COR-L47 (cell line): ENCODE measurements at places on chromosomes 1 and 21.

- peak; percentile 2 for DNase-seq
Measured at GRCh38 chr1:165598676-165599059, 32.4 kb upstream of the MGST3 start.

DNA sequence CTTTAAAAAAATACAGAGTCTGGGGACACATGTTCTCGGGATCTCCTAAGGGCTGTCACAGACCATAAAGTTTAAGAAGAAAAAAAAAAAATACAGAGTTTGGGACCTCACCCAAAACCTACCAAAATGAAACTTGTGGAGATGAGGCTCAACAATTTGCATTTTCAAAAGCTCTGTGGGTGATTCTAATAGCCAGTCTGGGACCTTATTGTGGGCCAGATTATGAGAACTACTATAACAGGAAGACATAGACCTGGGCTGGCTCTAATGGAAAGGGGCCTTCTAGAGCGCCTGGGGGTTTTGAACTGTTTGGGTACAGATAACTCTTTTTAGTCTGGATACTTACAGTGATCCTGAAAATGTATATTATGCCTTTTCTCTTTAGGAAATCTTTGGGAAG lies 69.1 kb downstream of the LAMC1 start:
- no peak for DNase-seq

- peak; percentile 98 for DNase-seq
Measured at GRCh38 chr21:42973991-42974831, at the start of gene PKNOX1. PKNOX1 (plus strand) TSS chr21:42974562; CDS start chr21:43004382, 29,820 bp downstream.

- no peak for DNase-seq
Measured at GRCh38 chr21:45787371-45787770, 143.8 kb downstream of the PCBP3 start.

DNA sequence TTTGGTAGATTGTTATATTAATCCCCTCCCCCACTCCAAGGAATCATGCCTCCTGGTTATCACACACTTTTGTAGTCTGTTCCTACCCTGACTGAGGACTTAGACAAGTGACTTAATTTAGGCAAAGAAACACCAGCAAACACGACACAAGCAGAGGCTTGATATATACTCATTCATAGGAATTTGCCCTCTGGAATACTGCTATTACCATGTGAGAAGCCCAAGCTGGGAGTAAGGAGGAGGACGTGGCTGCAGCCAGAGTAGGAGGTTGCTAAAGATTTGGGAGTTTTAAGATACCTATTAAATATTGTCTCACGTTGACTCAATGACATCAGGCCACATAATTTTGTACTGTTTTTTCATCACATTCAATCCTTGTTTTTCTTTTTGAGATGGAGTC lies 100.2 kb downstream of the LRRC53 start:
- no peak for DNase-seq

DNA sequence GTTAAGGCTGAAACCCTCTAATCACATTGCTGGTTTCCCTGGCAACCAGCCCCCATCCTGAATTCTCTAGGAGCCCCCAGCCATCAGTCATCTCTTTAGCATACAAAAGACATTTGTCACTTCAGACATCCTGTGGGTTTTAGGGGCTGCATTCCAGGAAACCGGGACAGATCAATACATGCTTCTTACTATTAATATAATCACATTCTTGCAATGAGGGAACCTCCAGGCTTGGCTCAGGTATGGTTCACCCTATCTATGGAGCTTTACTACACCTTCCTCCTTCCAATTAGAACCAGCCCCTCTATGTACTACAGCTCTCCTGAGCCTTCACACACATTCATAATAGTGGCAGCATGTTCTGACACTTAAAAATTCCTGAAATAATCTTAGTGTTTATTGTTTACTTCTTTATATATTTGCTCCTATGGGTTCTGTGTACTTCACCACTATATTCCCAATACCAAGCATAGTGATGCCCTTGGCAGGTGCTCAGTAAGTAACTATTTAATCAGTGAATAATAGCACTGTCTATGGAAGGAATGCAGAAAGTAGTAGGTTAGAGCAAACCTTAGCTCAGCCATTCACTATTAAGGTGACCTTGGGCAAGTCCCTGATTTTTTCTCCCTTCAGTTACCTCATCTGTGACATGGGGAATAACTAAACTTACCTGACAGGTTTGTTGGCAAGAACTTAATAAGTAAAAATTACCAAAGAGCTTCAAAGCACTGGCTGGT lies 59.6 kb downstream of the ZNF678 start:
- DNase-seq = no peak

DNA sequence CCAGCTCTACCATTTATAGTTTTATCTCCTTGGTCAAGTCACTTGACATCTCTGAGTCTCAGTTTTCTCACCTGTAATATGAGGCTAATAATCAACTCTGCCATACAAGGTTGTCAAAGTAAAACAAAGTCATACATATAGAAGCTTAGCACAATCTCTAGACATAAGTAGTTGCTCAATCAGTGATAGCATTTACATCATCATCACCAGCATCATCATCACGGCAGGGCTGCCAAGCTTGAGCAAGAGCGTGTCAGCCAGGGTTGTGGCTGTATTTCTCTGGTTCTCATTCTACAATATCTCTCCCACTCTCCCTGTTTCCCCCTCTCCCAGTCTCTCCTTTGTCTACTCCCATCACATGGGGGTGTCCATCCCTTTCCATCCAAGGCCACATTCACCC lies 41.7 kb upstream of the COA6 start:
- no peak for DNase-seq

GRCh38 chr1:217506878-217507277 lies 124.0 kb downstream of the GPATCH2 start:
- peak; percentile 14 for DNase-seq

DNA sequence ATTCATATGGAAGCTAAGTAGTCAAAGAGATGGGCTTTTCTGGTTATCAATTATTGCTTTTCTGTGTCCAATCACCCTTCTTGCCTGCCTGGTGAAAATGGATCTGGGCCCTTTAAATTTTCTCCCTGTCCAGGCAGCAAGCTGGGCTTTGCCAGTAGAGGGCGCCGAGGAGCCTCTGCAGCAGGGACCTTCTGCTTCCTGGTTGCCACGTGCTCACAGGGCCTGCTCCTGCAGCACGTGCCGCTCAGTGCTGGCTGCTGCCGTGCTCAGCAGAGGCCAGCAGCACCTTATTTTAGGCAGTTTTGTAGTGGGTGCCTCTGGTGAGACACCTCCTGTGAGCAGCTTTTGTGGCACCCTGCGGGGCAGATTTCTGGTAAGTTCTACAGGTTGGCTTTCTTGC lies 4.0 kb downstream of the ACTL8 start:
- no peak for DNase-seq

DNA sequence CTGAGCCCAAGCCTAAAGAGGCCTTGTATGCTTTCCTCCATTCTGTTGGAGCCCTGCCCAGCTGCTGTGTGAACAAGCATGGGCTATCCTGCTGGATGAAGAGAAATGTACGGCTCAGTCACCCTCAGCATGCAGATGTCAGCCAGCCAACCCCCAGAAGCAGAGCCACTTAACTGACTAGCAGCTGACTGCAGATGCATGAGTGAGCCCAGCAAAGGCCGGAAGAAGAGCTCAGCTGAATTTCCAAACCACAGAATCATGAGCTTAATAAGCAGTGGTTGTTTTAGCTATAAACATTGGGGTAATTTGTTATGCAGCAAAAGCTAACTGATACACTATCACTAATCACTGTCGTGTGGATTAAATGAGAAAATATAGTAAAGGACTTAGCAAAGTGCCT lies 39.0 kb downstream of the FOXO6 start:
- no peak for DNase-seq

GRCh38 chr1:211589782-211590721 lies 11.1 kb upstream of the SLC30A1 start:
- DNase-seq = no peak

GRCh38 chr1:6126521-6127067 lies 53.5 kb downstream of the CHD5 start:
- DNase-seq = no peak

- DNase-seq = peak; percentile 13
Measured at GRCh38 chr1:51421964-51422363, 91.6 kb upstream of the TTC39A start.

DNA sequence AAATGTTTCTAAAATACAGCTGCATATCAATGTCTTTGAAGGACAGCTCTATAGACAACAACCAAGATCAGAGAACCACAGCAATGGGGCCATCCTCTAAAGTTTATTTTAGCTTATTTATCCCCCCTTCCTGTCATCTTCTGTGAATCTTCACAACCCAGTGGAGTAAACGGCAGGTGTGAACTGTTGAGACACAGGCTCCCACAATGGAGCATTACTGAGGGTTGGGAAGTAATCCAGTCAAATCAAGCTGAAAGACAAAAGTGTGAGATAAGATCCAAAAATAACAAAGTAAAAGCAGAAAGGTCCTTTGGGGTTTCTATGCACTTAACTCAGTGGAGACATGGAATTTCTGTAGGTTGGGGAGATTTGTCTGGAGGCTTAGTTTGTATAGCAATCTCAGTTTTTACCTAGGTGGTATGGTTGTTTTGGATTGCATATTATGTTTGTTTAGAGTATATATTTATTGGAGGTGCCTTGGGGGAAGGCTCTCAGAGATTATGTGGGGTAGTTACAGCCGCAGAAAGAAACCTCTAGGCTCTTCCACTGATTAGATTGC lies 286.9 kb upstream of the ADGRL2 start:
- no peak for DNase-seq

- no peak for DNase-seq
Measured at GRCh38 chr1:153849487-153850185, 73.1 kb downstream of the GATAD2B start.

- no peak for DNase-seq
Measured at GRCh38 chr1:151326619-151327222, 495 bp downstream of the PI4KB start.

GRCh38 chr1:210582205-210582970 lies 253.7 kb downstream of the HHAT start:
- DNase-seq = no peak

GRCh38 chr21:14977814-14978213 lies 87.0 kb downstream of the NRIP1 start:
- peak; percentile 42 for DNase-seq

DNA sequence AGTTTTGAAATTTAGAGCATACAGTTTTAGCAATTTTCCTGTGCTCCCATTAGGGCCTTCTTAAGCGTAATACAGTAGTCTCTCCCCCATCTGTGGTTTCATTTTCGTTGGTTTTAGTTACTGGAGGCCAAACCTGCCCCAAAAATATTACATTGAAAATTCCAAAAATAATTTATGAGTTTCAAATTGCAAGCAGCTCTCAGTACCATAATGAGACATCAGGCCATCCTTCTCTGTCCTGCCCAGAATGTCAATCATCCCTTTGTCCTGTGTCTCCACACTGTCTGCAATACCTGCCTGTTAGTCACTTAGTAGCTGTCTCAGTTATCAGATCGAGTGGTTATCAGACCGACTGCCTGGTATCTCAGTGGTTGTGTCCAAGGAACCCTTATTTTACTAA lies 45.4 kb downstream of the ADSS2 start:
- no peak for DNase-seq

- no peak for DNase-seq
Measured at GRCh38 chr1:152344438-152344837, 15.4 kb downstream of the FLG2 start.

DNA sequence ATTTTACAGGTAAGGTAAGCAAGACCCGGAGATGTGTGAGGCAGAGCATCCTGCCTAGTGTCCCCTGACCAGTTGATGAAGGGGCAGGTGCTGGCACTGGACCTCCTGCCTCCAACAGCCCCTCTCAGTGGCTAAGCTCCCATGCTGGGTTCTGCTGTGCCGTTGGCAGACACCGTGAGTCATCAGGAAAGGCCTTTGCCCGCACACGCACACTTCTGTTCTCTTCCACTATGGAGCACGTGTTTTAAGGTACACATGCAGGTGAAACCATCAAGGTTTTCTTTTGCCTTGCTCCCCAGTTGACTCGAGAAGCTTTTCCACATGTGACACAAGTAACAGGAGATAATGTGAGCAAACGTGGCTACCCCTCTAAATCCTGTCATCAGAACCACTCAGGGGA lies 207.9 kb downstream of the RRAGC start:
- no peak for DNase-seq

- no peak for DNase-seq
Measured at GRCh38 chr21:35427320-35428000, 378.4 kb upstream of the RUNX1 start.

GRCh38 chr1:16718908-16719533 lies 21.3 kb upstream of the RNU1-4 start:
- DNase-seq = no peak

- peak; percentile 53 for DNase-seq
Measured at GRCh38 chr1:24319312-24319863, at the start of gene GRHL3. GRHL3 (plus strand) TSS chr1:24319357; CDS start chr1:24319552, 195 bp downstream.

DNA sequence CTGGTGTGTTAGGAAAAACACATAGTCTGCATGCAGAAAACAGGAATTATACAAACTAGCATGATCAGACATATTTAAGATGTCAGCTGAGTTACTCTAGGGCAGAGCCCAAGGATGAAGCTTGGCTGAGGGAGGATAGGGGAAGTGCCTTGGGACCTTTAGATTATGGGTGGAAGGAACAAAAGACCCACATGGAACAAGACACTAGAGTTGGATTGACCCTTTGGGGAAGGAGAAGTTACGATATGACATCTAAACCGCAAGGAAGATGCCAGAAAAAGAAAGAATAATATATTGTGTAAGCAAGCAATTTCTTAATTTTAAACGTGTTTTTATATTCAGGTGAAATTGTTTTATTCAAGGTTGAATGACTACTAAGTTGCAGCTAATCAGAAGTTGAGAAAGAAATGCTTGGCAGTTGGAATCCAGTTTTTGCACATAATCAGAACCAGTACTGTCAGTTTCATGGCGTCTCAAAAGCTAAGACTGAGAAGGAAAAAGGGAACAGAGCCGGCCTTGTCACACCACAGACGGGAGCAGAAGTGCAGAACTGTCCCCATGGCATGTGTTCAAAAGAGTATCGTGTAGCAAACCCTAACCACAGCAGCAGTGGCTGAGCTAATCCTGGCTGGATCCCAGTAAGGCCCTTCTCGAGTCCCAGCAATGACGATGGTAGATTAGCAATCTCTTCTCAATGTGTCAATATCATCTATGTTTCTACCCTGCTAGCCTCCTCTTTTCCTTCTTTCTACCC lies 31.2 kb upstream of the IFNAR2 start:
- DNase-seq = no peak
